ENCODE measurements at places on chromosomes 7 and 10.

GRCh38 chr7:117715784-117716445 lies 157.3 kb downstream of the CTTNBP2 start:
- DNase-seq: peak; percentile 43

DNA sequence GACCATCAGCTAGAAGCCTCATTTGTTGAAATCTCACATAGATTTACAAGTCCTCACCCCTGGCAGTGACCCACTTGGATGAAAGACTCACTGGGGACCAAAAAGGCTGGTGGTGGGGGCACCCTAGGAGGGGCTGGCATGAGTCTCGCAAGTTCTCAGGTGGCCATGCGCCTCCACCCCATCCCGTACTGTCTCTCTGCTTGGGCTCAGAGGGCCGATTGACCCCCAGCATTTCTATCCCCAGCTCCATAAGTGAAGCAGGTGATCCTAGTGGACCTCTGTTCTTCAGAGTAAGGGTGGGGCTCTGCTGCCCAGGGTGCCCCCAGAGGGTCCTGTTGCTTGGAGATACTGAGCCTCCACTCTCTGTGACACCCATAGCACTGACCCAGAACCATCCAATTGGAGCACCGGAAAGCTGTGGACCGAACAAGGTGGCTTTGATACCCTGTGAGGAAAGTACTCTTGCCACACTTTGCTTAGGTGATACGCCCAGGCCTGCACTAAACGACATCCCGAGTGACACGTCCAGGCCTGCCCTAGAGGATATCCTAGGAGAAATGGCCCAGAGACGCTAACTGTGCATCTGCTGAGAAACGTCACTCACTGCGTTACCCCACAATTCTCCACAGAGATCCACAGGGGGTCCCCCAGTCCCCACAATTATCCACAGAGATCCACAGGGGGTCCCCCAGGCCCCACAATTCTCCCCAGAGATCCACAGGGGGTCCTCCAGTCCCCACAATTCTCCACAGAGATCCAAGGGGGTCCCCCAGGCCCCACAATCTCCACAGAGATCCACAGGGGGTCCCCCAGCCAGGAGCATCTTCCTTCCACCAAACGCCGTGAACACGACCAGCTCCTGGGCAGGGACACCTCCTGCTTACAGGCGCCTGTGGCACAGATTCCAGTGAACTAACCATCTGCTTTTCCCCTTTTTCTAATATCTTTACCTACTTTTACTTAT lies 262.9 kb downstream of the PTPRN2 start:
- no peak for DNase-seq

- no peak for DNase-seq
Measured at GRCh38 chr7:24967696-24968095, 12.3 kb downstream of the OSBPL3 start.

- no peak for DNase-seq
Measured at GRCh38 chr7:27750316-27750715, 10.4 kb downstream of the TAX1BP1 start.

DNA sequence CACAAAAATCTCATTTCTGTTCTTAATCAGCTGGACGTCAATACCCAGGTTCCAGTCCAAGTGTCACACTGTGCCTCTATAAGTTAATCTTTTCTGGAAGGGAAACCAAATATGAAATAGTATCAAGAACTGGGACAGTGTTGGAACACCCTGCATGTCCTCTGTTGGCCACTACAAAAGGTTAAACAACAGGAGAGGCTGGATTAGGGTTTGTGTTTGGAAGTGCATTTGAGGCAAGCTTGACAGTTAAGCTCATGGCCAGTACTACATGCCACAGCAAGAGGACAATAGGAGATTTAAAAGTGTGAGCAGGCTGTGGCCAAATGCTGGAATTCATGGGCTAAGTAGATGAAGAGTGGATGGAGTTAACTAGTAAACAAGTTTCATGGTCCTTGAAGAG lies 751.5 kb downstream of the AUTS2 start:
- DNase-seq: no peak

DNA sequence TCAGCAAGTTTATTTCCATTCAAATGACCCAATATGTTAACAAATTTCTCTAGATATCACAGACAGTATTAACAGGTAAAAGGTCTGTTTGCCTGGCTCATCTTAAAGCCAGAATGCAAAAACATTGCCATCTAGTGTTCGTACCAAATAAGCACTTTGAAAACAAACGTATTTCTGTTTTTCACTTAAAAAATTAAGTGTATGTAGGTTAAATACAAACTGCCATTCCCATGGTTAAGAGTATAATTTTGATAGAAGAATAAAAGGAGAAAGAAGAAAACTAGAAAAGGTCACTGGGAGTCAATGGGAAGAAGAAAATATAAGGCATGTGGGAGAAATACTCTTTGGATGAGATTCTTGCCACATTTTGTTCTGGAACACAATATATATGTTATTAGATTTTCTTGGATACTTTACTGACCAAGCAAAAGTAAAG lies 51.0 kb downstream of the ORC5 start:
- DNase-seq: no peak

DNA sequence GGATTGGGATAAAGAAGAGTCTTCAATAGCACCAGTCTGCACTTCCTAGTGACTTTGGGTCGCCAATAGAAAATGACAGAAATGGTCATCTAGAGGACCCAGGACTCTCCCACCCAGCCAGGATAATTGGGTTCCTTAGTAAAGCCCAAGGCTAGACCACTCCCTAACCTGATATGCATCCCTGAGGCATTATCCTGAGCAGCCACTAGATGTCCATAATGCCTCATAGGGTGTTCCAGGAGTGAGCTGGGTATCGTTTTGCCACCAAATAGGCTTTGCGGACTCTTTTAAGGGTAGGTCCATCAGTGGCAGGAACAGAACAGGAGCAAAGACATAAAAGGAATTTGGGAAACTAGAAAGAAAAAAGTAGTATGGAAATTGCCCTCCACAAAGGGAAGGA lies 4.5 kb upstream of the LRRC4 start:
- peak; percentile 54 for DNase-seq

DNA sequence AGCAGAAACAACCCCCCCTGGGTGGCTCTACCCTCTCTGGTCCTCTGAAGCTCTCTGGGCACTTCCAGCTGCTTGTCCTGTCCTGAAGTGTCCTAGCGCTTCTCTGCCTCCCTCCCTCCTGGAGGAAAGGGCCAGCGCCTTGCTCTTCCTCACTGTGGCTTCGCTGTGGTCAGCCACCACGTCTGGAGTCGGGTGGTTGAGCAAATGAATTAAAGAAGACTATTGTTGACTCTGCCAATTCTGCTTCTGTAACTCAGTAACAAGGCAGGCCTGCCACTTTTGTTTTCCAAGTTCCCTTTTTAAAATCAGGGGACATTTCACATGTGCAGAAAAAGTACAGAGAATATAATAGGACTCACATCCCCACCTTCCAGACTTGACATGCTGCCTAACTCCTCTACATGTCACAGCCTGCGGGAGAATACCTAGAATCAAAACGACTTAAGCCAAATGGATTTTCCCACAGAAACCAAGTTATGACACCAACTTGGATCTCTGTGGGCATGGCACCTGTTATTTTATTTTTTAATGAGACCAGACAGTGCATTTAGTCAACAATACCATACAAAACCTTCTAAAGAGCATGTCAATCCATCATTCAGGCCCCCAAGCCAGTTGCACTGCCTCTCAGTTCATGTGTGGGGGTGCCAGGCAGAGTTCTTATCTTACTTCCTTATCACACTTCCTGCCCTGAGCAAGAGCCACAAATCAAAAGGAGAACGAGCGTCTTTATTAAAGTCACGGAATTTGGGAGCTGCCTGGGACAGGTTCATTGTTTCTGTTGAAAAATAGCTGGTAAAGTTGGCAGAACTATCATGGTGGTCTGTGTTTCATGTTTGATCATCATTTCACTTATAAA lies 6.8 kb downstream of the FFAR4 start:
- DNase-seq: no peak

GRCh38 chr7:129376778-129377700 lies 57.2 kb upstream of the STRIP2 start:
- DNase-seq: no peak

DNA sequence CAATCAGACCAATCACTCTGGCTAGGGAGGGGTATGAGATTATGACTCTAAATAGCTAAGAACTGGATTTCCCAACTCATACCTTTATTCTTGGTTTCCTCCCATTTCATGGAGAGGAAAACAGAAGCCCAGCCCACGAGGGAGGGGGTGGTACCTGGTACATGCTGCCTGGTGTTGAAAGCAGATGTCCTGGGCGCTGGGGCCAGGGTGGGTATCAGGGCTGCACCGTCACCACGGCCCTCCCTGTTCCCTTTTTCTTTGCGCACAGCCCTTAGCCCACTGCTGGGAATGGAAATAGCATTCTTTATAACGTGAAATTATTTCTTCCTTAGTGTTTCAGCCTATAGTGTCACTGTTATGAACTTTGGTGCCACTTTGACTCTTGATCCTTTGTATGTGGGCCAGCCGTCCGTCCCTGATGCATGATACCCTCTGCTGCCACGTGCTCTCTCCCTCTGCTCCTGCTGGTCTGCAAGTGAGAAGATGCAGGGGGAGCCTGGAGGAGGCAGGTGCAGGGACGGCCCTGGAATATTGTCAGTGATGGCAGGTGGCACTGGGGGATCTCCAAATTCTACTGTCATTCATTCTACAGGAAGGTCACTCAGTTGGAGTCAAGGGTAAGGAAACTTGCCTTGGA lies 158.5 kb downstream of the CDH23 start:
- no peak for DNase-seq

DNA sequence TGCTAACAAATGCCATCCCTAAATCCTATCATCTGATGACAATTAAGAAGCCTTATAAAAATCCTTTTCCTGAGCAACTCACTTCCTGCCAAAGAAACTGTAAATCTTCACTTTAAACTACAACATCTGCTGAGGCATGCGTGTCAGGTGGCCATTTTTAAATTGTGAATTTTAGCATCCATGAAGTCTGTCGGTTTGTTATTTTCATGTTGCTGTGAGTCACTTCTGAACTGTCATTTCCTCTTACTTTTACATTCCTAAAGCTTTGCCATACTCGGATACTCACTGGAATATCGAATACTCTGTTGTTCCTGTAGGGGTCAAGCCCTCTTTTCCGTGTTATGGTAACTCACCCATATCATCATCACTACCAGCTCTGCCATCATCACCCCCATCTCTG lies 34.3 kb upstream of the TMEM26 start:
- DNase-seq: no peak

GRCh38 chr10:53719658-53720057 lies 947.1 kb upstream of the MBL2 start:
- DNase-seq: no peak

- DNase-seq: no peak
Measured at GRCh38 chr7:101140746-101141382, 13.4 kb upstream of the AP1S1 start.

DNA sequence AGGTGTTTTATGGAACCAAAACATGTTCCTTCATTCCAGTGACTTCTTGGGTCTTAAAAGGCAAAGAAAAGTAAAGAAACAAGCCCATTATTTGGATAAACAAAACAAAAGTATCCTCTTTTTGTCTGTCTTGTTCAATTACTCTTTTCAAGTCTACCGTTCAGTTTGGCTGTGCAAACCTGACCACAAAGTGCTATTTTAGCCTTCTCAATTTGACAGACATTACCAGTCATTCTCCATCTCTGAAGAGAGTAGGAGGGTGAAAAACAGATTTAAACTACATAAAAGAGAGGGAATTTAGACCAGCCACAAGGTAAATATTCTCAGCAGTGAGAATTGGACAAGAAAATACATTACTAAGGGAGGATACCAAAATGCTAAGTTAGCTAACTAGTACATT lies 145.2 kb downstream of the GRM3 start:
- no peak for DNase-seq

DNA sequence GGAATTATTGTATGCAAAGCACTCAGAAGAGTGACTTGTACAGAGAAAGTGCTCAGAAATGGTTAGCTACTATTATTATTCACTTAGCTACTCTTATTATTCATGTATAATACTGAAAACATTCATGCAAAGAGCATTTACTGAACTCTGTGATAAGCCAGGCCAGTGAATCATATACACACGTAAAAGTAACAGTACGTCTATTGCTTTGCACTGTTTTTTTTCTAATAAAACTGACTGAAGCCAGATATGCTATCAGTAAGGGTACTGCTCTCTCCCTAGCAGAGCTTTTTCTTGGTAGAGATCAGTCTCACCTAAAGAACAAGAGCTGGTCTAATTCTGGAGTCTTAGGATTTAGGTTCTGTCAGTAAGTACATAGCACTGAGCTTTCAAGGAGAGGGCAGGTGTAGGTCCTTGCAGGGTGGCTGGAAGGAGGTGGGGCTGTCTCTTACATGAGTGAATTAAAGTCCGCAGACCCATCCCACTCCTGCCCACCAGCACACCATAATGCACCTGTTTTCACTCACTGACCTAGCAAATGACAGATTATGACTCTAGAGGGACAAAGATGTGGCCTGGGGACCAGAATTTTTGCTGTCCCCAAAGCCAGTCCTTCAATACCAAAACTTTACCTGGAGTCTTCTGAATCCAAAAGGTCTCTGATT lies 145.9 kb downstream of the ARID5B start:
- no peak for DNase-seq

- DNase-seq: no peak
Measured at GRCh38 chr10:70603449-70603801, 884 bp upstream of the PRF1 start.

GRCh38 chr10:114987995-114988394 lies 50.0 kb downstream of the TRUB1 start:
- DNase-seq: no peak

DNA sequence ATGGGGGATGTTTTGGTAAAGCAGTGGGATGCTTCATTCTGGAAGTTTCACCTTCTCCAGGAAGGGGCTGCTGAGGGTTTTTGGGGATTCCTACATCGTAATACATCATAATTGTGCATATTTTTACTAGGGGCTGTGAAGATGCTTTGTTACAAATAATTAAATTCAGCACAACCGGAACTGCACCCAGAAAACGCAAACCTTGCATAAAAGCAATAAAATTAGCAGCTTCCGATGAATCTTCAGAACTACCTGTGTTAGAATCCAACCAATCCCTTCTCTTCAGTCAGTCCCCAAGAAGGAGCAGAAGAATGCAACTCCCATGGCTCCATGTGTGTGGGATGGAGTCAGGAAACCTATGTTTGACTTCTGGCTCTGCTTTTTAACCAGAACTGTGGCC lies 48.4 kb upstream of the HMX3 start:
- DNase-seq: no peak

DNA sequence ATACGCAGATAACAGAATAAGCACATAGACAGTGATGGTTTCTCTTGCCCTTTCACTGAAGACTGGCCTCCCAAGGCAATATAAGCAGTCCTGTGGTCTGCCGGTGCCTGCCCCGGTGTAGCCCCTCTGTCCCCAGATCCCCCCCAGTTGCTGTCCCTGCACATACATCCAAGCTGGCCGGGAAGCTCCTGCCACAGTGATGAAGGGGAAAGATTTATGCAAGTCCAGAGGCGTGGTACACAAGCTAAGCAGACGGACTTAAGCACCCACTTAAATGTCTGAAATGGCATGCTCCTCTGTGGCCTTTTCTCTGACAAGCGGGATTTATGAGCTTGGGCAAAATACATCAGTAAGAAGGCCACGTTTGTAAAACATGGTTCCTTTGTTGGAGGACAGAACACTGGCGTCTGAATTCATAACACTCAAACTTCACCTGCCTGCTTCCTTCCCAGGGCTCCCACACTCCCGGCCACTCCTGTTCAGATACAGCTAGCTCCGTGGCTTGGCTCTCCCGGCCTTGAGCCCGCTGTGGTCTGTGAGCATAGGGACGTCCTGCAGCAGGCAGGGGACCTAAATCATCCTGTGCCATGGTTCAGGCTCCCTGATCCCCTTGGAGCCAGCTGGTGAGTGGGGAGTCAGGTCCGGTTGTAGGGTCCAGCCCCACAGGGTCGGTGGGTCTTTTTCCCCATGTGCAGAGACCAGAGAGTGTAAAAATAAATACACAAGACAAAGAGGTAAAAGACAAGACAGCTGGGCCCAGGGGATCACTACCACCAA lies 61.7 kb upstream of the PPP2R2D start:
- no peak for DNase-seq

- peak; percentile 67 for DNase-seq
Measured at GRCh38 chr7:25098096-25099046, 26.7 kb downstream of the CYCS start.

Data from HEK293T (cell line).